ENCODE measurements at places on chromosomes 6 and 20.

DNA sequence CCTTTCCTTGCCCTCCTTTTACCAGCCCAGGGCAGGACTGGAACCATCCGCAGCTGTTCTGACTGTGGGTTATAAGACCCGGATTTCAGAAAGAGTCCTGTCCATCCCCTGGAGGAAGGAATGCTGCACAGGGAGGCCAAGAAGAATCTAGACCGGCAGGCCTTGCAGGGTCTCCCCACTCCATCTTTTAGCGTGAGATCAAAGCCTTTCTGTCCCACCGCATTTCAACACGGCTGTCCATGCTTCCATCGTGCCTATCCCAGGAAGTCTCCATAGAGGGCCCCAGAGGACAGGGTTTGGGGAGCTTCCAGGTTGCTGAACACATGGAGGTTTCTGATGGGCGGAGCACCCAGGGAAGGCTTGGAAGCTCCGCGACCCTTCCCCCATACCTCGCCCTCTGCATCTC is 79.3 kb upstream of the AGPAT4 start:
- DNase-seq: no peak

- no peak for DNase-seq
Observed at GRCh38 chr6:47106721-47107197, 64.6 kb upstream of the ADGRF1 start.

- DNase-seq: no peak
Observed at GRCh38 chr6:21001736-21002135, 467.5 kb downstream of the CDKAL1 start.

DNA sequence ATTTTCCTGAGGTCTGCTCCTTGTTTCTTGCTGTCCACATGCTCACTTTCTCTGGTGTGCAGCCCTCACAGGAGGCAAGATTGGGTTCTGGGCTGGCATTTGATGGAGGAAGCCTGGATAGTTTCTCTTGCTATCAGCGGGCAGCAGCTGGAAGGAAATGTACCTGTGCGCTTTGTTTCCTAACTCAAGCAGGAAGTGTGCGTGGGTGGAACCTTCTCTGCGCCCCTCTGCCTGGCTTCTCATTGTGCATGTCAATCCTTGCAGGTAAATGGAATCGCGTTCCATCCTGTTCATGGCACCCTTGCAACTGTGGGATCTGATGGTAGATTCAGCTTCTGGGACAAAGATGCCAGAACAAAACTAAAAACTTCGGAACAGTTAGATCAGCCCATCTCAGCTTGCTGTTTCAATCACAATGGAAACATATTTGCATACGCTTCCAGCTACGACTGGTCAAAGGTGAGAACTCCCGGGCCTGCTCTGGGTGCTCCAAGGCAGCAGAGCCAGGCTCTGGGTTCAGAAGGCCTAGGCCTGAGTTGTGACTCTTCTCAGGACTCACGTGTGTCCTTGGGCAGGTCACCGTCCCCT is 16.8 kb upstream of the RBM38 start:
- no peak for DNase-seq

DNA sequence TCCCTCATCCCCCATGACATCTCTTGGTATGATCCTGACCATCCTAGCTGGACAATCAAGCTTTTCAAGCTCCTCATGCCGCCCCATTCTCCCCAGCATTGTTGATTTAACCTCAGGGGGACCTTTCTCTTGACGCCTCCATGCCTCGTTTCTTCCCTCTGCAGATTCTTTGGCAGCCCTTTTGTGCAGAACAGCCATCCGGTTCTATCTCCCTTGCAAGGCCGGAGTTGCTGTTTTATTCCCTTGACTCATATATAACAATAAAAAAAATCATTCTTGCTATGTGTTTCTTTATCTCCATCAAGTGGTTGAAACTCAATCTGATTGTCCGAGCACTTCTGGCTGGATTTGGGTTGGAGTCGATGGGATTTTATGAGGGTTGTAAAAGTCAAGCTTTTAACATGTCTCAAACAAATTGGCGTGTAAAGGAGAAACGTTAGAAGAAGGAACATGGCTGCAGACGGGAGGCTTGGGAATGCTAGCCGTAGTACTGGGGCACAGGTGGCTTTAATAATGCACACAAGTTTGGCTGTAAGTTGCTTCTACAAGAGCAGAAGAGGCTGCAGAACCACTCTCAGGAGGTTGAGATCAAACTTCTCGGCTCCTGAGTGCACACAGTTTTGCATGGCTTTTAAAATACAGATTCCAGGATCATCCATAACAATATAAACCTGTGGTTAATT is 3.9 kb upstream of the SULF2 start:
- no peak for DNase-seq

DNA sequence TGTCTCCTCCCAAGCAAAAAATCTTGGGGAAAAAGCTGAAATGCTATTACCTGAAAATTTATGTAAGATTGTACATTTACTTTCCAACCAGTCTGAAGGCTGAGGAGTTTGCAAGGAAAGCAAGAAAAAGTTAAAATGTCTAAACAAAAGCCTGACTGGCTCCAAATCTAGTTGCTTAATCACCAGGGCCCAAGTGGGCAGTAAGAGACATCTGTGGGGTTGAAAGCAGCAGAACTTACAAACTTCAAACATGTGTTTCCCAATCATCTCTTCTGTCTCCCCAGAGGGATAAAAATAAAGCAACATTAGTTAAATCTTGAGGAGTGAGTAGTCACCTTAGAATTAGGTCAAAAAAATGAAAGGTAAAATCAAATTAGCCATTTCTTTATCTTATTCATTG is 98.6 kb downstream of the OGFRL1 start:
- no peak for DNase-seq

DNA sequence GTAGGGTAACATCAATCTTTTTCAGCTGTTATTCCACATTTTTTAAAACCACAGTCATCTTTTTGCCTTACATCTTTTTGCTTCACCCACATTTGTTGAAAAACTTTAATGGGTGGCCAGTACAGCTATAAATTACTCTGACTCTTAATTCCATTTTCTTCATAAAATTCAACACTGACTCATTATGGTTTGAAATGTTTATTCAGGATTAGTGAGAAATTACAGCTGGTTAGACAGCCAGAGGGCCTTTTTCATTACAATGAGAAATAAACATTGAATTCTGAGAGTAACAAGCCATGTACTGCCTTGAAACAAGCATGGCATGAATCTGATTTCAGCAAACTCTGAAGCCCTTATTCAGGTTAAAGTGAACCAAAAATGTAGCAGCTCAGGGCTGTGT is 19.5 kb downstream of the NDUFAF4 start:
- DNase-seq: no peak

GRCh38 chr6:69775941-69776340 is 20.9 kb downstream of the LMBRD1 start:
- no peak for DNase-seq

GRCh38 chr6:43739642-43740091 is 30.3 kb upstream of the VEGFA start:
- DNase-seq: no peak

DNA sequence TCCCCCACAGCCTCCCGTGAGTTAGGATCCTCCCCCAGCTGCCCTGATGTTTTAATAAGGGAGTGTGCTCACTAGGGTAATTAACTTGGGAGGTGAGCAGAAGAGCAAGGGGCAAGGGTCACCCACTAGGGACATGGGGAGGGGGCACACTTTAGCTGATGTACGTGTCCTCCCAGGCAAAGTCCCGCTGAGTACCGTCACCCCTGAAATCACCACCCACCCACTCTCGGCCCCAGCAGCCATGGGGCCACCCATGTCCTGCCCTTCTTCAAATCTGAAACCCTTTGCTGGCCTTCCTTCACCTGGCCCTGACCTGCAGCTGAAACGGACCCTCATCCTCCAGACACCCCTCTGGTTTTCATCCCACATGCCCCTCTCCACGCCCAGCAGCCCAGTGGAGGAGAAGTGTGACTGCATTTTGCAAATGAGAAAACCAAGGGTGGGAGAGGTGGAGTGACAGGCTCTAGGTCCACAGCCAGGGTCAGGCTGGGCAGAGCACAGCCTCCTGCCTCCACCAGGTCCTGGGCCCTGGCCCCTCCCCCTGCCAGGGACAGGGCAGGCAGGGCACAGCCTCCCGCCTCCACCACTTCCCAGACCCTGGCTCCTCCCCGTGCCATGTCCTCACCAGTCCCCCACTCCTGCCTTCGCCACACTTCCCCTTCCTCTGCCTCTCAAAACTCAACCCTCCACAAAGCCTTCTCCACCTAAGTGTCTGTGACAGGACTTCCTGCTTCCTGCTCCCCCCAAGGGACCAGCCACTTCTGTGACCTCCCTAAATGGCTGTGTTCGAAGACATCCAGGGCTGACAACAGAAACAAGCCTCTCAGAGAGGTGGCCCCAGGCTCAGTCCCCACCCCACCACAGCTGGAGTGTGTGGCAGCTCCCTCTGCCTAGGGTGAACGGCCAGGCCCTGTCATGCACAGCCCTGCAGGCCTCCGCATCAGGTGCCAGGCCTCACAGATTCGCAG is 15.1 kb downstream of the ACSS1 start:
- DNase-seq: no peak

DNA sequence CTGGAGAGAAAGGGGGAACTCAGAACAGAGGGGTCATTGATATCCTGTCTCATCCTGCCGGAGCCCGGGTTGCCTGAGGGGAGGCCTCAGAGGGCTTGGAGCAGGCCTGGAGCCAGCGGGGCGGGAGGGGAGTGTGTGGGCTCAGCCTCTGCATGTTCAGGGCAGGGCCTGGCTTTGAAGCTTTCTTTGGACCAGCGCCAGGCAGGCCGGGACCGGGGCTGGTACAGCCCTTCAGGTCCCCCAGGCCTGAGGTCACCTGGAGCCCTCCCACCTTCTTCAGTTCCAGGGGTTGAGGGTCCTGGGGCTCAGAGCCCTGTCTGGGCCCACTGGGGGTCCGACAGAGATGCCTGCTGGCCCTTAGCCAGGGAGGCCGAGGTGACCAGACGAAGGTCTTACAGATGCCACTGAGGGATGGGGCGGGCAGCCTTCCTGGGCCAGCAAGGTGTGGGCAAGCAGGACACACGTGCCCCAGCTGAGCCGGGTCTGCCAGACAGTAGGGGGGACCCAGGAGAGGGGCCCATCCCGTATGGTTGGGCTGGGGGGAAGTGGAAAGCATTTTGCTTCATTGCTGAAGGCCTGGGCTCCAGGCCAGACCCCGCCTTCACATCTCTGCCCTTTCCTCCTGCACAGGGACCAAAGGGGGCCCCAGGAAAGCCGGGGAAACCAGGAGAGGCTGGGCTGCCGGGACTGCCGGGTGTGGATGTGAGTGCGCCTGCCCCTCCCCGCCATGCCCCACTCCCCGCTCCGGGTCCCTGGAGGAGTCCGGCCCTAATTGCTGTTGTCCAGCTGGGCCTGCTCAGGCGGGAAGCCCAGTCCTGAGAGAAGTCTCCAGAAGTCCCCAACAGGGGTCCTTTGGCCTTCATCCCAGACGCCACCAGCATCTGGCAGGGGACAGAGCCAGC is 2.0 kb downstream of the COL9A3 start:
- peak; percentile 48 for DNase-seq

DNA sequence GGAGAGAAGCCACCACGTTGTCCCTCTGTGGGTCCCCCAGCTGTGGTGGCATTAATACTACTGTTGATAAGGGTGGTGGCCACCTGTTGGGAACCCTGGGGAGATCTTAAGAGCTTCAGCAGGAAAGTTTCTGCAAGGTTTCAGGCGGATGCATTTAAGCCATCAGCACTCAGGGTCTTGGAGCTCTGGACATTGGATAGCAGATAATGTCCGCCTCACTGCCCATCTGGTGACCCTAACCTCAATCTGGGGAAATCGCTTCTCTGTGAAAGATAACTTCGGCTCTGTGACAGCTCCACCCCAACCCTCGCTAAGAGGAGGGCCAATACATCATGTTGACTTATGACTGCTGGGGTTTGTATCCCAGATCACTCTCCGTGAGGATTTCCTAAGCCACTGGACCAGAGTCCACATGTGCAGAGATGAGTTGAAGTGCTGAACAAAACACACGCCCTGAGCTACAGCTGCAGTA is 92.9 kb downstream of the FOXC1 start:
- no peak for DNase-seq

- no peak for DNase-seq
Observed at GRCh38 chr6:69337311-69337710, 459.5 kb downstream of the LMBRD1 start.

DNA sequence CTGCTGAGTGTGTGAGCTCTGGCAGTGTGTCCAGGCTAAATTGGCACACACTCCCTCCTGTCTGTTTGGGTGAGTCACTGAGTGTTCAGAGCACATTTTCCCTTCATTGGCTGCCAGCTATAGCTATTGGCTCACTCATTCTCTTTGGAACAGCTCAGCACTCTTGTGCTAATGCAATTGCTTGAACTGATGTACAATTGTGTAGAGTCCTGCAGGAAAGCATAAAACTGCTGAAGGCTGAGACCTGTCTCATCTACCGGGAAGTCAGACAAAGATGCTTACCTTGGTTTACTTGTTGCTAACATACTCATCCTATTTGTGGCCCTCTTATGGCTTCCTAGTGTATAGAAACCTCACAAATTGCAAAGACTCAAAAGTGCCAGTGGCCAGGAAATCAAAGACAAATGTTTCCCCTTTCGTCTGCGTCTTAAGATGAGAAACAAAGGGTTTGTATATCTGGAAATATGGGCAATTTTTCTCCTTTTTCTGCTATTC is 351.0 kb downstream of the BCKDHB start:
- peak; percentile 33 for DNase-seq

- DNase-seq: peak; percentile 42
Observed at GRCh38 chr6:89970609-89971337, 76.5 kb downstream of the GJA10 start.

DNA sequence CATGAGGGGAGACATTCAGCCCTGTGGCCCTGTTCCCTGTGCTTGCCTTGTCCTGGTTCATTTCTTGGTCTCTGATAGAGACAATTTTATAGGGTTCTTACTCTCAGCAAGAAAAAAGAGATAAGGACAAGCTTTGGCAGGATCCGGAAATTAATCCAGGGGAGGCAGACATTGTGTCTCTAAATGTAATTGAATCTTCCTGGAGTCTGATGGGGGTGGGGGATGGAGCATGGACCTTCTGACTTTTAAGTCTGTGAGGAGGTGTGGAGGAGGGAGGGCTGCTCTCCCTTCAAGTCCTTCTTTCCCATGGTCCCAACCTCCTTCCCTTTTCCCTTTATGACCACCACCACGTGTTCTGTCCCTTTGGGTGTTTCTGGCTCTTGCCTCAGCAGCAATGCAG is 512.7 kb downstream of the DHX35 start:
- no peak for DNase-seq

Measured in DMS 273 treated with DMSO at 0.1 percent for 48 hours (cell line).